IMR-90 (cell line): ENCODE measurements at places on chromosomes 5 and 9. TPM values are rescaled to one million over a fixed set of nuclear protein-coding genes. Genes with fewer than 3 reads are reported as not detected.

- no peaks in the 10 kb centered on the region for H3K36me3 ChIP-seq
- H3K4me1 ChIP-seq: no peaks in the 10 kb centered on the region
- no peaks in the 10 kb centered on the region for H3K27me3 ChIP-seq
- H3K4me3 ChIP-seq: no peak overlapping the region
- DNase-seq: no peak
Observed at GRCh38 chr5:155773680-155774079, 553.3 kb upstream of the SGCD start.

Gene PCDHB5
- 0.32 TPM in 2 replicates for polyA plus RNA-seq

DNA sequence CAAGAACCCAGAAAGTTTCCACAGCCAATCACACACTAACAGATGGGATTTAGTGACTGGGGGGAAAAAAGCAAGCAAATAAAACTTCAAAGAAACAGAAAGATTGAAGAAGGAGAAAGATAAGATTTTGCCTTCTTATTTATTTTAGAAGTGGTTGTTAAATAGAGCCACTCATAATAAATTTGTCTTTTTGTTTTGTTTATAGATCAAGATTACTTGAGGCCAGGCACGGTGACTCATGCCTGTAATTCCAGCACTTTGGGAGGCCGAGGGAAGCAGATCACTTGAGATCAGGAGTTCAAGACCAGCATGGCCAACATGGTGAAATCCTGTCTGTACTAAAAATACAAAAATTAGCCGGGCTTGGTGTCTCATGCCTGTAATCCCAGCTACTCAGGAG lies 94.9 kb upstream of the RANBP3L start:
- H3K36me3 ChIP-seq: no peaks in the 10 kb centered on the region
- H3K4me3 ChIP-seq: no peak overlapping the region
- no peak overlapping the region for H3K27ac ChIP-seq
- peaks cover 6% of the 10 kb centered on the region for H3K27me3 ChIP-seq
- no peaks in the 10 kb centered on the region for H3K4me1 ChIP-seq

Gene ZNF883
- polyA plus RNA-seq: 0.32 and 0.51 TPM in 2 replicates

DNA sequence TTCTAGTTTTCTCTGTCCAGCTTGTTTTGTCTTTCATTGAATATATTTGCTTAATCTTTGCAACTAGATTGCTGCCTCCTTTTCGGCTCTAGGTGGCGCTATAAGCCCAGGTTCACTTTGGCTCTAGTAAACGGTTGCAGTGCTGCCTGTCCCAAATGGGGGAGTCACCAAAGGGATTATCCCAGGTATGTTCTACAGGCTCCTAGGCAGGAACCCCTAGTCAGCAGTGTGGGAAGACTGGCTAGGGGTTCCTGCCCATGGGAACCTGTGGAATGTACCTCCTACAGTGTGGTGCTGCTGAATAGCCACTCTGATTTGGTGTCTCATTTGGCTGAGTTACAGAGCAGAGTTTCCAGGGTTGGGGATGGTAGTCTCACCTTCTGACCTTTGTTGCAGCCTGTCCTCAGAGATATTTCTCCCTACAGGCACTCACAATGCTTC lies 85.2 kb downstream of the ARSB start:
- H3K27me3 ChIP-seq: no peaks in the 10 kb centered on the region
- H3K4me3 ChIP-seq: no peak overlapping the region
- H3K4me1 ChIP-seq: peaks cover 9% of the 10 kb centered on the region
- no peaks in the 10 kb centered on the region for H3K36me3 ChIP-seq
- H3K27ac ChIP-seq: no peak overlapping the region
- peak; percentile 67 for DNase-seq

- DNase-seq: no peak
- peaks cover 3% of the 10 kb centered on the region for H3K27me3 ChIP-seq
- no peak overlapping the region for H3K27ac ChIP-seq
- no peaks in the 10 kb centered on the region for H3K4me1 ChIP-seq
- no peaks in the 10 kb centered on the region for H3K36me3 ChIP-seq
Observed at GRCh38 chr9:87786423-87786822, 60.5 kb downstream of the CTSL start.

- DNase-seq: no peak
- H3K27ac ChIP-seq: no peak overlapping the region
- H3K36me3 ChIP-seq: no peaks in the 10 kb centered on the region
- H3K4me3 ChIP-seq: no peak overlapping the region
Observed at GRCh38 chr5:180155365-180155926, 53.6 kb downstream of the RASGEF1C start.

DNA sequence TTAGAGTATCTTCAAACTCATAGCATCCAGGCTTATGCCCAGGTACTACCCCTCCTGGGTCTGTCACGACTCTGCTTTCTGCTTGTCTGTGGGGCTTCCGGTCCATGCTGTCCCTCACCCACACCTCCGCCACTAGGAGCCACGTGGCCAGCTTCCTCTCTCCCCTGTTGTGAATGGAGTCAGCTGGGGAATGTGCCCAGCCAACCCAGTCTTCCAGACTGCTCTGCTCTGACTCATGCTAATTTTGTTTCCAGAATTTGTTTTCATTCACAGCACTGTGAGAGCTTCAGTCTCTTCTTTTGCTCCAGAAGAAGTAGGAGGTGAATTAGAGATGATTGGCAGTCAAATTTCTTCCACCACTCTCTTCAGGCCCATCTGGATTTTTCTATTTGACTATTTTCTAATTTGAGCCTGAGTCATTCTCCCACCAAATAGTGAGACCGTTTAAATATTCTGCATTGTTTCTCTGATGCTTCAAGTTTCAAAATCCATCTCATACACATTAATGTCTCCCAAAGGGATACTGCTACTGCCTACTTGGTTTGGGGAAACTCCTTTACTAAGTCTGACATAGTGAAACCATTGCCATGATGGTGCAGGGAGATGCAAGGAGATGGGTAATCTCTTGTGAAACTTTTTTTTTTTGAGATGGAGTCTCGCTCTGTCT lies 424.1 kb upstream of the KIF2A start:
- no peaks in the 10 kb centered on the region for H3K27me3 ChIP-seq
- no peak overlapping the region for H3K27ac ChIP-seq
- H3K4me3 ChIP-seq: no peak overlapping the region
- no peaks in the 10 kb centered on the region for H3K4me1 ChIP-seq

DNA sequence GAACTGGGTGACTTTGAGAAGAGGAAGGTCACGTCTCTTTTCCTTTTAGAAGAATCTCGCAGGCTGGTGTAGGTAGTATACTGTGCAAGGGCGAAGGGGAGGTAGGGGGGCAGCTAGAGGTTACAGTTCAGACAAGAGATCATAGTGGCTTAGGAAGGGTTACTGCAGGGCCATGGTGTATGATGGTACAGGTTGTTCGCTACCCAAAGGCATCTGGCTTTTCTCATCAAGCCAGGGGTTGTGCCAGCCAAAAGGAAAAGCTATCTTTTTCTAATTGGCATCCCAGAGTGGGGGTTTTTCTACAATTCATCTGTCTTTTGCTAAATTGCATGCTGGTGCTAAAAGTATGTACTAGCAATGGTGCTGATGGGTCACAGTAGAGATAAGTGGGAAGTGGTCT lies 22.8 kb downstream of the MAMDC2 start:
- H3K4me3 ChIP-seq: no peak overlapping the region
- no peaks in the 10 kb centered on the region for H3K36me3 ChIP-seq
- DNase-seq: no peak
- H3K27ac ChIP-seq: no peak overlapping the region

DNA sequence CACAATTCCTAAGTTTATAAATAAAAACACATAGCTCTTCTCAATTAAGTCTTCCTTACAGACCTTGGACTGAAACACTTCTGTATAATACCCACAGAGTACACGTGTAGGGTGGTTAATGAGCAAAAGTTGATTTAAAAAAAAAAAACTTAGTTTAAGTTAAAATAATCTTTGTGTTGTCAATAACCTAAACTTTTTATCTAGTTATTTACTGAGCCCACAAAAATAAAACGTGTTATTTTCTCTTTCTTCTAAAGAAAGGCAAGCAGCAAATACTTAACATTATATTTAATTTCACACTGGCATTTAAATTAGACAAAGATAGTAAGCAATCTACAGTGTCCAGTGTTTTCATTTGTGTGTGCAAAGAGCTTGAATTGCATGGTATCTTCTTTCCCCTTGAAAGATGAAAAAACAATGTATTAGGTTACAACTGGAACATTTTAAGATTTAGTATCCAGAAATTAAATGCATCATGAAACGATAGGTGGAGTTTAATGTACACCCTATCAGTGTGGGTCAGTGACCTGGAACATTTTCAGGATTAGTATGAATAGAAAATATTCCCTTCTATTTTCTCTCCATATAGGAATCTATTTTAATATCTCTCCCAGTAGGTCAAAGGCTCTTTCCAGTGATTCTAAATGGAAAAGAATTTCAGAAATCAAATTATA lies 1014.8 kb downstream of the NR2F1-AS1 start:
- H3K36me3 ChIP-seq: no peaks in the 10 kb centered on the region
- H3K4me3 ChIP-seq: no peak overlapping the region
- no peaks in the 10 kb centered on the region for H3K4me1 ChIP-seq

DNA sequence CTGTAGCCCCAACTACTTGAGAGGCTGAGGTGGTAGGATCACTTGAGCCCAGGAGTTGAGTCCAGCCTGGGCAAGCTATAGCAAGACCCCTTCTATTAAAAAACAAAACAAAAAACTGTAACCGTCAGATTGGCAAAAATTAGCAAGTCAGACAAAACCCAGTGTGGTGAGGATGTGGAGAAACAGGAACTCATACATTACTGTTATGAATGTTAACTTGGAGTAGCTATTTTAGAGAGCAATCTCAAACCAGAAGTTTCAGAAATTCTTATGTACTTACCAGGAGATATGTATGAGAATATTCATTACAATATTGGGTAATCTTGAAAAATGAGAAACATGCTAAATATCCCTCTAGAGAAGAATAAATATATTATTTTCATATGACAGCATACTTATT lies 120.3 kb downstream of the INVS start:
- no peak for DNase-seq
- peaks cover 2% of the 10 kb centered on the region for H3K4me1 ChIP-seq
- no peak overlapping the region for H3K4me3 ChIP-seq

Gene TRPM6
- polyA plus RNA-seq: 0.02 TPM in 1 of 2 replicates, not detected in the other

Gene SLC9A3
- polyA plus RNA-seq: 1.3 and 1.5 TPM in 2 replicates

- DNase-seq: peak; percentile 52
- H3K4me1 ChIP-seq: peaks cover 11% of the 10 kb centered on the region
- peaks cover 11% of the 10 kb centered on the region for H3K36me3 ChIP-seq
- H3K27ac ChIP-seq: no peak overlapping the region
- no peak overlapping the region for H3K4me3 ChIP-seq
- H3K27me3 ChIP-seq: no peaks in the 10 kb centered on the region
Observed at GRCh38 chr9:71743217-71743705, 25.1 kb downstream of the CEMIP2 start.

Gene TMEM174
- not detected in 2 replicates for polyA plus RNA-seq

DNA sequence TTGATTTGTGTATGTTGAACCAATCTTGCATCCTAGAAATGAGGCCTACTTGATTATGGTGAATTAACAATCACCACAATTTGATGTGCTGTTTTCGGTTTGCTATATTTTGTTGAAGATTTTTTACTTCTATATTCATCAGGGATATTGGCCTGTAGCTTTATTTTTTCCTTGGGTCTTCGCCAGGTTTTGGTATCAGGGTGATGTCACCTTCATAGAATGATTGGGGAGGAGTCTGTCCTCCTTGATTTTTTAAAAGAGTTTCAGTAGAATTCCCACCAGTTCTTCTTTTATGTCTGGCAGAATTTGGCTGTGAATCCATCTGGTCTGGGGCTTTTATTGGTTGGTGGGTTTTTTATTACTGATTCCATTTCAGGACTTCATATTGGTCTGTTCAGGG lies 115.2 kb downstream of the CPLANE1 start:
- peak; percentile 75 for DNase-seq
- H3K4me3 ChIP-seq: no peak overlapping the region
- peaks cover 12% of the 10 kb centered on the region for H3K36me3 ChIP-seq
- H3K27ac ChIP-seq: no peak overlapping the region
- no peaks in the 10 kb centered on the region for H3K27me3 ChIP-seq
- peaks cover 7% of the 10 kb centered on the region; the same call in 1 of the 2 replicates for H3K4me1 ChIP-seq

GRCh38 chr9:86695910-86696424 lies 251.3 kb downstream of the GAS1 start:
- peak; percentile 61 for DNase-seq
- no peaks in the 10 kb centered on the region for H3K36me3 ChIP-seq
- H3K4me3 ChIP-seq: no peak overlapping the region
- no peaks in the 10 kb centered on the region for H3K27me3 ChIP-seq

DNA sequence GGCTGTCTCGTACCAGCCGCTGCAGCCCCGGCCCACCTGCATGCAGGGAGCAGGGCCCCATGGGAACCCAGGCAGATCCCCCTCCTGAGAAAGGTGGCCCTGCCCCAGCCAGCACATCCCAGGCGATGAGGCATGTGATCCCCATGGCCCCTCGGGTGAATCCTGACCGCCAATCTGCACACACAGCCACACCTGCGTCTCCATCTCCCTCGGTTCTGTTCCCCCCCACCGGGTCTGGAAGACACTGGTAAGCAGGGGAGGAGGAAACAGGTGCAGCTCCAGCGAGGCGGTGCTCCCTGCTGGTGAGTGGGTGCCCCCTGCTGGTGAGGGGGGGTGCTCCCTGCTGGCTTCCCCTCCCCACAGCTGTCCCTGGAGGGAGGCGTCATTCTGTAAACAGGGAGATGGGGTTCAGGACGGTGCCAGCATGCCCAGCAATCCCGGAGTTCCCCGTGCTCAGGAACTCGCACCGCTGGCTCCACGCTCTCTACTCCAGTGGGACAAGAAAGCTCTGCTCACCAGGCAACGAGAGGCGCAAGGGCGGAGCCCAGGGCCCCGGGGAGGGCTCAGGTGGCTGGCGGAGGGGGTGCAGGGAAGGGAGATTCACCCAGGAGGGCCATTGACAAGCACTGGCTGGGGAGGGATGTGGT lies 28.4 kb upstream of the SLC12A7 start:
- H3K4me3 ChIP-seq: no peak overlapping the region
- H3K27me3 ChIP-seq: peaks cover 32% of the 10 kb centered on the region; the same call in 1 of the 2 replicates
- DNase-seq: peak; percentile 31

GRCh38 chr5:43104057-43104456 lies 16.7 kb upstream of the ZNF131 start:
- H3K36me3 ChIP-seq: no peaks in the 10 kb centered on the region
- peaks cover 1% of the 10 kb centered on the region; the same call in 1 of the 2 replicates for H3K4me1 ChIP-seq
- H3K27me3 ChIP-seq: no peaks in the 10 kb centered on the region
- H3K4me3 ChIP-seq: no peak overlapping the region
- H3K27ac ChIP-seq: no peak overlapping the region

DNA sequence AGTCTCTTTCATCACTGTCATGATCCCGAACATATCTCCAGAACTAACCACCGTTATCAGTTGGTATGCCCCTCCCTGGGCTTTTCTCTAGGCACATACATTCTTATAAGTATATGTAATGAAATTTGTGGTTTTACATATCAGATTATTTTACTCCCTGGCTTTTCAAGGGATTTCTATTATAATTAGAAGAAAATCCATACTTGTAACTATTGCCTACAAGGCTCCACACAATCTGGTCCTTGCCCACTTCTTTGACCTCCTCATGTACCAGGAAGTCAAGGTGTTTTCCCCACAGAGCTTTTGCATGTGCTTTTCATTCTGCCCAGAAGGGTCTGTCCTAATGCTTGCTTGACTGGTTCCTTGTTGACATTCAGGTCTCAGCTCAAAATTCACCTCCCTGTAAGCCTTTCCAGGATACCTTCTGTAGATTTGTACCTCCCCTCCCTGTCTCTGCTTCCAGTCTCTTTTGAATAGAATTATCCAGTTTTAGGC lies 33.6 kb upstream of the HSD17B4 start:
- H3K27ac ChIP-seq: no peak overlapping the region
- H3K27me3 ChIP-seq: no peaks in the 10 kb centered on the region; the same call in 1 of the 2 replicates
- no peak for DNase-seq
- no peaks in the 10 kb centered on the region for H3K36me3 ChIP-seq
- no peak overlapping the region for H3K4me3 ChIP-seq
- no peaks in the 10 kb centered on the region for H3K4me1 ChIP-seq
